ENCODE measurements at places on chromosomes 3 and 15. TPM values are rescaled to one million over a fixed set of nuclear protein-coding genes. Genes with fewer than 3 reads are reported as not detected.
A peak's percentile ranks its signal among the peaks of the same experiment; 100 is the strongest.

LARP6 gene
- total RNA-seq, result 12.6 TPM

ERICH6 gene
- total RNA-seq, result 0.09 TPM

ECE2 gene
- total RNA-seq, result not detected

RETNLB gene
- not detected for total RNA-seq

GASK1A gene
- total RNA-seq, result 14.6 TPM

SLC30A4 gene
- total RNA-seq, result 5.9 TPM

EBLN2 gene
- 5.3 TPM for total RNA-seq

GRCh38 chr3:138578141-138578540, 15.9 kb downstream of the CEP70 start:
- DNase-seq, result peak; percentile 16

DNA sequence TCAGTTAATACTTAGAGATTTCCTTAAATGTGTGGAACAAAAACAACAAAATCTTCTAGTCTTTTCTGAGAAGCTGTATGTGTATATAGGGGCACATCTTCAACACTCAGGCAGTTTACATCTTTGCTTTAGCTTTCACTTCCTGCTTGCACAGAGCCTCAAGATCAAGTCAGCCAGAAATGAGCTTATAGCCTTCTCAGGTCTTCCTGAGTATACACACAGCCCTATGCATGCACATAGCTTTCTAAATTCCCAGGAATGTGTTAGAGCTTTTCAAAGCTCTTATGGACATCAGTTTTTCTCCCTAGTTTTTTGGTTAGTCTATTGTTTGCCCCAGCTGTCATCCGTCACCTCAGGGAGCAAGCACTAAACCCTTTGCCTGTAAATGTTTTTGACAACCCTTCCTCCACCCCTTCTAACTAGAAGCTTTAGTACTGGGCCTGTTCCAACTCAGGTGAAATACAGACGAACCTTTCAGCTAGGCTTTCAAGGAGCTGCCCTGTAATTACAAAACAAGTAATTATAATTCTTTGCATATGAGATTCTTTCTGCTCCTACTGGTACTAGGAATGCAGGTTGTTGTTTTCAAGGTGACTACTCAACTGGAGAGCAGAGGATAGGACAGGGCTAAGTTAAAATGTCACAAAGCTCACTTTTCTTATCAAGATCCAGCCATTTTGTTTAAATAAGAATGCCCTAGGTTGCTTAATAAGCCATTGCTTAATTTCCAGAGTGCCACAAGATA, 22.6 kb upstream of the MTMR10 start:
- no peak for DNase-seq

DNA sequence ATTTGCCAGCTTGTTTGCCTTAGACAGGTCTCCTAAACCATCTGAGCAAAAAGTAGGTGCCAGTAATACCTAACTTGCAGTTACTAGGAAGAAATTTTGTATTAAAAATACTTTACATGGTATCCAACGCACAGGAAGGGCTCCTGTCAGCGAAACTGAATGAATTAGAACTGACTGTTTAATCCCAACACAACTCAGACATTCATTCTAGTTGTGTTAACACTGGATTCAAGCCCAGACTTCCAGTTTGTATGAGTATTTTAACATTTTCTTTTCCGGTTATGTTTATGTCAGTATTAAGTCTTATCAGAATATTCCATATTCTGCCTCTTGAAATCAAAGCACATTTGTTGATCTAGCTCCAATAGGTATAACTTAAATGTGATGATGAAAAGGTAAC, 82.0 kb upstream of the SOX2 start:
- no peak for DNase-seq

DNA sequence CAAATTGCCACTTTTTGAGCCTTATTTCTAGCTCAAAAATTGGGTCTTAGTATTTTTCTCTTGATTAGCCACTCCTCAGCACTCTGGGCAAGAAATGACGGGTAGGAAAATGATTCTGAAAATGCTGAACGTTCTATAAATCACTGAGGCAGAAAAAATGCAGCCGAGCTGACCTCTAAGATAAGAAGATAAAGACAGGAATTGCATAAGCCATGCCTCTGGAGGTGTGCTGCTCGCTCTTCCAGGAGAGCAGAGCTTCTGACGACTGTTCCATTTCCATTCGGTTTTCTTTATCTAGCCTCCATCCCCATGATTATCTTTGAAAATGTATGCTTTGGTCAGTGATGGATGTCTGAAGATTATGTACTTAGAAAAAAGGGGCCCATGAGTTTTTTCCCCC, 558.8 kb upstream of the ADAMTS9 start:
- no peak for DNase-seq

DNA sequence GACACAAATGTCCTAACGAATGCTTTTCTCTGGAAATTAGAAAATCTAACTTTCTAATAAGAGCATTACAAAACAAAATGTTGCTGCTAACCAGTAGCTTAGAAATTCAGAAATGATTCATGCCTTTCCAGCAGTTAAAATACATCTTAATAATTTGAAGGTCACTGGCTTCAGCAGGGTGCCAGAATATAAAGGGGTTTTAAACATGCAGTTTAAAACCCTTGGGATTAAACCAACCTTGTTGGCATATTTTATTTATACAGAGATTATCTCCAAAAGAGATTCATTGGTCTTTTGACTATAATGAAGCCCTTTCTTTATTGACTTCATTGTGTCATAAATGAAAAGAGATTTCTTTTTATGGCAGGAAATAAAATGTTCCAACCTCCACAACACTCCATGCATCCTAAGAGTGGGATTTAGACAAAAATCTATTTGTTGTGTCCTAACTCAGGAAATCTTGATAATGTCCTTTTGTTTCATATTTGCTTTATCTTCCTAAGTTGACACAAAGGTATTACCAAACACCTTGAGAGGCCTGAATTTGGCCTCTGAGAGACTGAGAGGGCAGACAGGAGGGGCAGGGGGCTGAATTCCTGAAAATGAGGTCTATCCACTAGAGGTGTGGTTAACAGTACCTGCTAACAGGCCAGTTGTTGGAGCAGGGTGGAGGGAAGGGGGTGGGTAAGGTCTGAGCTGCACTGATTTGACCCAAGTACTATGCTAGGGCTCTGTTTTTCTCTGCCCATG, 124.4 kb downstream of the FEZF2 start:
- no peak for DNase-seq

GRCh38 chr3:44420676-44421075, 56.8 kb downstream of the ZNF445 start:
- DNase-seq, result no peak

DNA sequence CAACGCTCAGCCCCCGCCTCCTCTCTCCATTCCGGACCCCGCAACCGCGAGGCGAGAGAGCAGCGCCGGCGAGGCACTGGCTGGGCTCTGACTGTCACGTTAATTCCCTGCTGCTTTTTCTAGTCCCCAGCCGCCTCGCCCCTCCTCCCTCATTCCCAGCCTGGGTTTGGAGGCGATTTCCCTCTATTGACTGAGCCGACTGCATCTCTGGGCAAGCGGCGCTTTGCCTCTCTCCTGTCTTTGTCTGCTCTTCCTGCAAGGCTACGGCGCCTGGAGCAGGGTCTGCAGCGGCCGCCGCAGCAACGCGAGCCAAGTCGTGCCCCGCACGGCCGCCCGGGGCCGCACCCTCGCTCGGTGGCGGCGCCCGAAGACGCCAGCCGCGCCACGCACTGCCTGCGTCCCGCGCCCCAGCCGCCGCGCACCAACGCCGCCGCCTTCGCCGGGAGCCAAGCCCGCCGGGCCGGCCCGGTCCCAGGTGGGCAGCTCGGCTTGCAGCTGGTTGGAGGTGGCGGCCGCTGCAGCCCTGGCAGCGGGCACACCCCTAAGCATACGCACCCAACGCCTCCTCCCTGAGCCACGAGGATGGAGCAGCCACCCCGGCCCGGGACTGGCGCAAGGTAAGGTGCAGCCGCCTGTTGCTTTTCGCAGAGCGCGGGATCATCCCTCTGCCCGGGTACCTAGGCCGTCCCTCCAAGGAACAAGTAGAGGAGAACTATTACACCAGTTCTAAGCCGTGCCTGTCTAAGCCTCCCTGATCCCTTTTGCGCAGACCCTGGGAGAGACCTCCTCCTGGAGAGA, at the start of gene LRRC3B:
Gene LRRC3B, plus strand, starts transcription at position 152 of the 798 bp plus-strand sequence. CDS start 86,901 bp downstream, outside the sequence.
- DNase-seq, result peak; percentile 68

GRCh38 chr3:123110282-123110975, 43.6 kb downstream of the PDIA5 start:
- DNase-seq, result no peak

DNA sequence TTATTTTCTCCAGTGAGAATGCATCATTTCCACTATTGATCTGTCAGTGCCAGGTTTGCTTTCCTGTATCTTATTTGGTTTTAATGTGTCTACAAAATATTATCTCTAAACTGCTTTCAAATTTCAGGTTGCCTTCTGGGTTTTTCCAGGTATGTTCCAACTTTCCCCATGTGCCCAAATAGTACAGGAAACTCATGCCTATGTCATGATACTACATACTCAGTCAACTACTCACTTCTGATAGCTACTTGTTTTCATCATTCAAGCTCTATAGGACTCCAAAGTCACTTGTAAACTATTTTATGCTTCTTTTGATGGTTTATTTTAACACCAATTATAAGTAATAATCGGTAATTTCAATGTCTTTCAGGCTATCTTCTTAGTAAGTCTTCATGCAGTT, 134.8 kb upstream of the TTC14 start:
- DNase-seq, result no peak

- no peak for DNase-seq
Measured at GRCh38 chr3:128590948-128591347, 59.7 kb downstream of the RPN1 start.

DNA sequence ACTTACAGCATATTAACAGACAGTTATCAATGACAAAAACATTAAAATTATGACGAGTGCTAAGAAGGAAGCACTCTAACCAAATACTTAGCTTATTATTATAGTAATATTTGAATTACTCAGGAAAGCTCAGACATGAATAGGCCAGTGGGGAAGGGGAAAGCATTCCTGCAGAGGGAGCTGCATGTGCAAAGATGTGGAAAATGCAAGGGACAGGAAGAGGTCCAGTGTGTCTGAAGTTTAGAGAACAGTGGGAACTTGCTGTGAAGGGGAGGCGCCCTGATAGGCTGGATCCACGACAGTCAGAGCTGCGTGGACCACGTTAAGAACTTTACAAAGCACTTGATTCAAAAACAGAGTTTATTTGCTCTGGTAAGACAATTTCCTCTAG, 1.2 kb upstream of the SPICE1 start:
- DNase-seq, result peak; percentile 33

DNA sequence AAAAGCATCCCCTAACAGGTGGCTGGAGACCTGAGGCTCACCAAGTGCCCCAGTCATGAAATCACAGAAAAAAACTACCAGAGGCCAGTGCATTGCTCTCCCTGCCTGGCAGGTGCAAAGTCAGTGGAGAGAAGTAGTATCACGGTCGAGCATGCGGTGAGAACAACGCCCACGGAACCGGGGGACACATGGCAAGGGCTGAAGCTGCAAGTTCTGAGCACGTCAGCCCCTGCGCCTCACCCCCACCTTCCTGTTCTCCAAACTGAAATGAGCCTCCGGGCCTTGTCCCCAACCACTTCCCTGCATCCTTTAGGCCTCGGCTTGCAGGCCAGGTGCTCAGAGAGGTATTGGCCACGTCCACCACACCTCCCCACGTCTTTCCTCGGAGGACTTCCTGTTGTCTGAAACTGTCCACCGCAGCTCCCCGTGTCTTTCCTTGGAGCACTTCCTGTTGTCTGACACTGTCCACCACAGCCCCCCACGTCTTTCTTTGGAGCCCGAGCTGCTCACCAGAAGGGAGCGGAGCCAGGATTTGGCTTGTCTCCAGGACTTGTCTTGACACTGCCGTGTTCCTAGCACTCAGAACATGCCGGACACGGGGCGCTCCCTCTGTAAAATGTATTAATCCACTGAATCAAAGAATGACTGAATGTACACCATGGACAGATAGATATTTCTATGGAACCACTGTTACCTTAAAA, 43.9 kb downstream of the NSMCE3 start:
- DNase-seq, result peak; percentile 17

DNA sequence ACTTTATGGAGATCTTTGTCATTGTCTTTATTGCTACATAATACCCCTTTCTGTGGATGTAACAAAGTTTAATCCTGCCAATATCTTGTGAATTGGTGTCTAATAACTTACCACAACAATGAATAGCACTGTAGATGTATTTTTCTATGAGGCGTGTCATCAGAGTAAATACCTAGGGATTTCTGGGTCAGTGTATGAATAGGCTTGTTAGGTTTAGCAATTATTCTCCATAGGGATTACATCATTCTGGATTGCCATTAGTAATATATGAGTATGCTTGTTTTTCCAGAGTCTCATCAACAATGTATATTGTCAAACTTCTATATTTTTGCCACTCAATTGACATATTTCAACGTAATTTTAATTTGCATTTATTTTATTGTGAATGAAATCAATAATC, 67.9 kb downstream of the UNC13C start:
- DNase-seq, result peak; percentile 10

GRCh38 chr15:75185271-75186029, 16.2 kb upstream of the C15orf39 start:
- no peak for DNase-seq

DNA sequence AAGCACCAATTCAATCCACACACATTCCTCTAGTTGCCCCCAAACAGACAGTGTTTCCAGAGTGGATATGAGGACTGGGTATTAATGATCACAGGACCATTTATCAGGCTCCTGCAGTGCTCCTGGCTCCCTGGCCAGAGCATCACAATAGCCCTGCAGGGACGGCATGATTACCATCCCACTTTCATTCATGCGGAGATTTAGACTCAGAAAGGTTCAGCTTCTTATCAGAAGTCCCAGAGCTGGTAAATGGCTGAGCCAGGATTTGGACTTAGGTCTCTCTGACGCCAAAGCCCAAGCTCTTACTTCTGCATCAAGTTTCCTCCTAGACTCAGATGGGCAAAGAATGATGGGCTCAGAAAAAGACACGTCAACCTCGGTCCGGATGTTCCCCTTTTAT, 2.9 kb upstream of the EPHB3 start:
- DNase-seq, result no peak

DNA sequence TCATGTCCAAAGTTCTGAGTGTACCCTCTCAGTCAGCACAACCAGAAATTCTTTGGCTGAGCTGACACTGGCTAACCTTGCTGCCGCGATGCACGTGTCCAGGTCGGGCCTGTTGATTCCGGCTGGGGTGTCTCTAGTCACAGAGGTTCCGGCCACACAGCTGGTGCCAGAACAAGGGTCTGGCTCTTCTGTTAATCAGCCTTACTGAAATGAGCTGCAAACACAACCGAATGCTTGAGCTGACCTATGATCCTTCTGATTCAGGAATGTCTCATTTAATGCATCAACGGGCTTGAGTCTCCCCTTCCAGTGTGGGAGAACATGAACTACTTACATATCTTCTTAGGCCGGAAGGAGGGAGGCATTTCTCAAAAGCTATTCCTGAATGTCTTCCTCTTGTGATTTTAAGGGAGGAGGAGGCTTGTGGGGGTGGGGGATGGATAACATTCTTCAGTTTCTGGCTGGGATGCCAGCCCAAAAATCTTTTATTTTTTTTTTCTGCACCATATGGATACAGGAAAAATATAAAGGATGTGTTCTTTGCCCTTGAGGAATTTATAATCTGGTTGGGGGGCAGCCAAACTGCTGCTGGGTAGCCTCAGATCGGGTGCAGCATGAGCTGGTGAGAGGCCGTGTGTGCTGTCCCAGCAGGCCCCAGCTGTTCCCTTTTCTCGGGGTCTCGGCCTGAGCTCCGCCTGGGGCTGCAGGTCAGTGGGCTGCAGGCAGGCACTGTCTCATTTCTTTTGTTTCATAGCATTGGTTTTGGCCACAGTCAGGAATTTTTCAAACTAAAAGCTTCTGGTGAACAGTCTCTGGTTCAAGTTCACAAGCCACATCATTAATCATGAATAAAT, 319.1 kb upstream of the TBL1XR1 start:
- peak; percentile 86 for DNase-seq

- peak; percentile 98 for DNase-seq
Measured at GRCh38 chr15:75043509-75044257, 20.3 kb downstream of the PPCDC start.

Measured in muscle of leg (tissue), 16 donors.